ENCODE measurements at places on chromosomes 7 and 10.

DNA sequence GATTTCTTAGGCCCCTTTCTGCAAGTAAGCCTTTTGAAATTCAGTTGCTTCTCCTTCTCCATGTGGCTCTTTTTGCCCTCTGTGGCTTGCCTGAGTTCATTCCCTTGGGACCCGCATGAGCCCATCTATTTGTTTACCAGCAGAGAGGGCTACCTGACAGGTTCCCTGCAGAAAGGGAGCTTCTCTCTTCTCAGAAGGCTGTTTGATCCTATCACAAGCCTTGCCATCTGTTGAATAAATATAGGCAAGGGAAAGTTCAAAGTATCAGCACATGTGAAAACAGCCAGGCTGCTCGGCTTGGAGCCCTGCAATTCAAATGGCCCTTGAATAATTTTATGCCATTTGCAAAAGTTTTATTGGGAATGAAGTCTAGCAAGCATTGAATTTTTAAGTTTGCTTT, 720.2 kb upstream of the FZD8 start:
- no peak for DNase-seq

DNA sequence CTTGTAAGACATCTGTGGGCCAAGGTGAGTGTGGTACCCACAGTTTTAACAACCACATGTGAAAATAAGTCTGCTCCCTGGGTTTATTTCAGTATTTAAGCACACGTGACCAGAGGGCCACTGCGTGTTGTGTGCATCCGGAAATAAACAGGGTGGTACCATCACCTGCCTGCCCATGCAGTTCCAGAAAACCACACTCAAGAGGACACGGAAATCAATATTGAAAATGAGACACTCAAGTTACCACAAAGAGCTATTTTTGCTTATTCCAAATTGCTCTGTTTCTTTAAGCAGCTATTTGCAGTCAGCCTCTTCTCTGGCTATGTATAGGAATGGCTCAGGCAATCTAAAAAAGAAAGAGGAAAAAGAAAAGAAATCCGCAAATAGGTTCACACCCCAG, 71.8 kb upstream of the LOXL4 start:
- DNase-seq, result peak; percentile 51

- peak; percentile 44 for DNase-seq
These were observed 23.2 kb downstream of the PILRA start for GRCh38 chr7:100396421-100396982.

- DNase-seq, result no peak
These were observed 13.8 kb upstream of the PAX2 start for GRCh38 chr10:100731407-100732240.

DNA sequence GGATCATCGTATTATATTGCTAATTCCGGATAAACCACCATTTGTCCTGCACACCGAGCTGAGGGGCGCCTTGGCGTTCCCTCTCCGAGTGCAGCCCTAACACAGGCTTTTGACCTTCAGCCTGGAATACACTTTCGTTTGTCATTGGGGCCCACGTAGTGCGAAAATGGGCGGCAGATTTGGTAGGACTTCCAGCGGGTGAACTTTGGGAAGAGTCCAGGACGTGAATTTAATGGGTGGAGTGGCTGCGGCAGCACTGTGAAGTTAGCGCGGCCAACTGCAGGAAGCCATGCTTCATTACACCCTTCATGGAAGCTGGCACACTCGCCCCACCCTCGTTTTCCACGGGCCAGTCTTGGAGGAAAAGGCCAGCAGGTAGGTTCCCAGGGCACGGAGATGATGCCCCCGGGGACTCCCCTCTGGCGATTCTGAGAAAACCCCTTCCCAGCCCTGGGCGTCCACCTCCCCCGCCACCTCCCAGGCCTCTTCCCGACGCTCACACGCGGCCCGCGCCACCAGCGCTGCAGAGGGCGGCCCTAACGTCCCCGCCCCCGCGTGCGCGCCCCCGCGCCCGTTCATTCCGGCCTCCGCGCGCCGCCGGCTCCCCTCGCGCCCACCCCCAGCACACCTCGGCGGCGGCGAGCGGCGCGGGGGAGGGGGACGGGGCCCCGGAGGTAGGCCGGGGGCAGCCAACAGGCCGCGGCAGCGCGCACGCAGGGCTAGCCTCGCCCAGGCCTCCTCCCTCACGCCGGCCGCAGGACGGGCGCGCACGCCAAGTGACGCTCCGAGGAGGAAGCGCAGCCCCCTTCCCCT, at the start of gene MLLT10:
MLLT10 (plus strand) TSS at position 766 of the 813 bp plus-strand sequence. CDS start 413 bp downstream, outside the sequence.
- DNase-seq, result peak; percentile 94

- no peak for DNase-seq
These were observed 50.6 kb downstream of the PNLIPRP2 start for GRCh38 chr10:116671274-116671926.

GRCh38 chr10:88473989-88474883, 108.9 kb downstream of the RNLS start:
- DNase-seq, result no peak

DNA sequence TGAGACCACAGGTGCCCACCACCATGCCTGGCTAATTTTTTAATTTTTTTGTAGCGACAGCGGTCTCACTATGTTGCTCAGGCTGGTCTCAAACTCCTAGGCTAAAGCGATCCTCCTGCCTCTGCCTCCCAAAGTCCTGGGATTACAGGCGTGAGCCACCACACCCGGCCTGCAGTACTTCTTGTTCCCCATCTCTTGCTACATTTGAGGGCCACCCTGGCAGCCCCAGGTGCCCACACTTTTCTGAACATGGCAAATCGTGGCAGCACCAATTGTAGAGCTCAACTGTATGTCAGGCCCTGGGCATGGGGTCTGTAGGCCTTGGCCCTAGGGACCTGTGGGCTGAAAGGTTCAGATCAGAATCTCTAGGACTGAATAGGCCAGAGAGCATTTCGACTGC, 25.1 kb upstream of the LIMK1 start:
- no peak for DNase-seq

DNA sequence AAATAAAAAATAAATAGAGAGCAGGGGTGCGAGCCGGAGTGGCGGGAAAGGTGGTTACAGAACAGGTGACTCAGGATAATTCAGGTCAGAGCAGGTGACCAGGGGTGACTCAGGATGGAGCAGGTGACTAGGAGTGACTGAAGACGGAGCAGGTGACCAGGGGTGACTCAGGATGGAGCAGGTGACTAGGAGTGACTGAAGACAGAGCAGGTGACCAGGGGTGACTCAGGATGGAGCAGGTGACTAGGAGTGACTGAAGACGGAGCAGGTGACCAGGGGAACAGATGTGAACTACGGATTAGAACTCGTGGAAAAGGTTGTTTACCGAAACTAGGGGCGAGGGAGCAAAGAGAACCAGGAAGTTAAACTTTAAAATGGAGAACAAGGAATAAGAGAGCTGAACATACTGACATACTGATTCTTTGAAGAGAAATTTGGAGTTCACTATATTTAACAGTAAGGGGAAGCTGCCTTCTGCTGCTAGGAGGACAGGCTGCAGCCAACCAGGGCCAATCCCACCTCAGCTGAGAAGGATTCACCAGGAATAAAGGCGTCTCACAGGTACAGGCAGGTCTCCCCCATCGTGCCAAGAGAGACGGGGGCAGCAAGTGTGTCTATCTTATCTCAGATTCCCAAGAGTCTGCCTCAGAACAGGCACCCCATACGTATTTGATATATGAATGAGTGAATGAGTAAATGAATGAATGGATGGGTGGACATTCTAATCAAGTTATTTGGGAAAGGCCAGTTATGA, 101.3 kb downstream of the CPXM2 start:
- no peak for DNase-seq

GRCh38 chr10:6346631-6347030, 143.9 kb downstream of the PFKFB3 start:
- DNase-seq, result no peak

DNA sequence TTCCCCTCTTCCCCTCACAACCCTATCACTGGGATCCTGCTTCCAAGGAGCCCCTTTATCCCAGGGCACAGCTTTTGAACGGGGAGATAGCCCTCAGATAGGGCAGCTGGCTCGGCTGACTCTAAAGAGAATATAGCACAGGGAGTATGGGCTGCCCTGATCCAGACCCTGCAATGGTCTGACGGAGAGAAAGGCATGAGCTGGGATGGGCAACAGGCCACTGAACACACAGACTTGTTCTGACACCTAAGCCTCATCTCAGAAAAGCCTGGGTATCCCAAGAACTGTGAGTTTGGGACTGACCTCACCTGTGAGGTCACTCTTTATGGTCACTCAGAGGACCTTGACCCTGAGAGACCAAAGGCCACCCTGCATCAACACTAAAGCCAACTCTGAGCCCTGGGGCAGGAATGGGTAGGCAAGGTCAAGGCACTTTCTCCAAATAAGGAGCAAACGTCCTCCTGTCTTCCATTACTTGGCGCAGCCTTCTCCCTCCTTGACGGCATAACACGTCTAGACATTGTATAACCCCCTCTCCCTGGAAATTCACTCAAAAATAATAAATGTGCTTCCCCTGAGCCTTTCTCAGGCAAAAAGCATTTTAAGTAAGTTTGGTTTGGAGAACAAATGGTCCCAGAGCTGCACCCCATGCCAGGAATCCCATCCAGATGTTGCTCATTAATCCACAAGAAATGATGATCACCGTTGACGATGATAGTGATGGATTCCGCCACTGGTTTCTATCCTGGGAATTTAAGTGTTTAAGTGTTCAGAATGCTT, 8.2 kb upstream of the LRRC18 start:
- no peak for DNase-seq

GRCh38 chr7:78099715-78100394, 301.3 kb downstream of the PHTF2 start:
- no peak for DNase-seq

- no peak for DNase-seq
These were observed 637.4 kb downstream of the REEP3 start for GRCh38 chr10:64158551-64158950.

DNA sequence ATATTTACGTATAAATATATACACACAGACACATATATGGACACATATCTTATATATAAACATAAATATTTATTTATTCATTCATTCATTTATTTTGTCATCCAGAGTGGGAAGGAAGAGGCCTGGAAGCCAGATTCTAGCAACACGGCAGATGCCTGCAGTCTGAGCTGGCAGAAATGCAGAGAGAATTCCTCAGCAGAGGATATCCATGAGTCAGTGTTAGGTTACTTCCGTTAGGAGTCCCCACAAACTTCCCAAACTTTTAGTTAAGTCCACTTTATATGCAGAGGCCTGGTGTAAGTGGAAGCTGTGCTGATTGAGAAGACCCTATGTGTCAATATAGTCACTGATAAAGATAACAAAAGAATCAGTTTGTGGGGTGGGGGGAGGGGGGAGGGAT, 89.6 kb downstream of the PPP1R17 start:
- no peak for DNase-seq

- DNase-seq, result no peak
These were observed 63.0 kb downstream of the CUL1 start for GRCh38 chr7:148761499-148762278.

DNA sequence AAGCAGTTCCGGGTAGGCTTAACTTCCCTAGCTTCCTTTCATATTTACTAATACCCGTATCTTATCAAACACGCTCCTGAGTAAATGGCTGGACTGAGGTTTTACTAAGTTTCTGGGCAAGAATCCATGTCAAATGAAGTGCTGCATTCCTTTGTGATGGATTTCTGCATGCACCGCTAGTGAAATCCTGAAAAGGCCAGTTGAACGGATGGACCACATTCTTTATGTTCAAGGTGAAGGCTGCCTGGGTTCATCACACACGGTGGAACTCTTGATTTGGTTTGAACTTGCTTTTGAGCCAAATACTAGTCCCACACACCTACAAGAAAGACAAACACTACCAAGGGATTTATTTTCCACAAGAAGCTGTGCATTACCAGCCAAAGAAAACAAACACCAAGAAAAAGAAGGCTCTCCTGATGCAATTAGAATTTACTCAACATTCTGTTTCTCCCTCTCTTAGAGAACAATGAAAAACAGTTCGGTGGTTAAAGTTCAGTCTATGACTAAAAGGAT, 255.0 kb upstream of the SEMA3C start:
- DNase-seq, result no peak

- no peak for DNase-seq
These were observed 11.5 kb downstream of the ZNF273 start for GRCh38 chr7:64914557-64914956.
